Muscle of leg (tissue), 16 donors: ENCODE measurements at places on chromosomes 2 and 18.

- DNase-seq = no peak
Observed at GRCh38 chr18:5389356-5389755, 93.8 kb upstream of the ZBTB14 start.

GRCh38 chr2:20668451-20668850, 1.5 kb downstream of the GDF7 start:
- DNase-seq = no peak

DNA sequence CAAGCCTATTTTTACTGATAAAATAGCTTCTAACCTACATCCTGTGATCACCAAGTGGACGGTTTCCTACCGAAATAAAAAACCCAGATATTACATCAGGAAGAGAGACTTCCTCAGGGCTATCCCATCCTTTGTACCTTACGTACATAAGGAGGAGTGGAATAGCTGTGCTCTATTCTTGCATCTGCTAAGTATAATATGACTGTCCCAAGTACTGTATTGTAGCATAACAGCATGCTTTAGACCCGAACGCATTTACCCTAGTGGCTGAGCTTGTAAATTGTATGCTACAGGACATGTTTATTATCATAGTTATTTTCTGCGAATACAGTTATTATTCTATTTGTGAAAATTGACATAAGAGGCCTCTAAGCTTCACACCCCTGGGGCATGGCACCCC, 302.4 kb downstream of the CLIP4 start:
- DNase-seq = no peak

DNA sequence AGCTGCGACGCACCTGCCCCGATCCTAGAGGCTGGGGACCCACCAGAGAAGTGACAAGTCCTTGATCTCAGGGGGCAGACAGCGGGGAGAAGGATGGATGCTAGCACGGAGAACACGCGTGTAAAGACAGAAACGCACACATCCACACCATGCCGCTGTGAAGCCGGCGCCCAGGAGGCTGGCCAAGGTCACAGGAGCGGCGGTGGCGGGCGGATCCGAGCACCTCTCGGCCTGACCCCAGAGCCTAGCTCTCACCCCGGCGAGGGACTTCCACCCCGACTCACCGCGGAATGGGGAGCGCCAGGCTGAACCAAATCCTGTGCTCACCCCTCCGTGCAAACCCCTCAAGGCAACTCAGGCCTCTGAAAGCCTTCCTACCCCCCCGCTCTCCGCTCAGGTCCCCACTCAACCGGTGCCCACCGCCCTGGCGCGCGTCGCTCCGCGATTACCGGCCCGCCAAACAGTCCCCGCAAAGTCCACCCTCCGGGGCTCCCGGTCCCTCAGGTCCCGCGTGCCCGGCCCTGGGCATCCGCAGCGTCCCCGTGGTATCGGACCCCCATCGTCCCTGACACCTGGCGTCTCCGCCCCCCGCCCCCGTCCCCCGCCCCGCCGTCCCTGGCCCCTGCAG, 460 bp upstream of the LRRFIP1 start:
- no peak for DNase-seq

GRCh38 chr2:106638580-106638979, 151.4 kb downstream of the CD8B2 start:
- DNase-seq = no peak
